CD4-positive, alpha-beta T cell treated with Interleukin-2 at 100 ng/mL for 4 hours (primary cell): ENCODE measurements at places on chromosomes 7 and 10.

DNA sequence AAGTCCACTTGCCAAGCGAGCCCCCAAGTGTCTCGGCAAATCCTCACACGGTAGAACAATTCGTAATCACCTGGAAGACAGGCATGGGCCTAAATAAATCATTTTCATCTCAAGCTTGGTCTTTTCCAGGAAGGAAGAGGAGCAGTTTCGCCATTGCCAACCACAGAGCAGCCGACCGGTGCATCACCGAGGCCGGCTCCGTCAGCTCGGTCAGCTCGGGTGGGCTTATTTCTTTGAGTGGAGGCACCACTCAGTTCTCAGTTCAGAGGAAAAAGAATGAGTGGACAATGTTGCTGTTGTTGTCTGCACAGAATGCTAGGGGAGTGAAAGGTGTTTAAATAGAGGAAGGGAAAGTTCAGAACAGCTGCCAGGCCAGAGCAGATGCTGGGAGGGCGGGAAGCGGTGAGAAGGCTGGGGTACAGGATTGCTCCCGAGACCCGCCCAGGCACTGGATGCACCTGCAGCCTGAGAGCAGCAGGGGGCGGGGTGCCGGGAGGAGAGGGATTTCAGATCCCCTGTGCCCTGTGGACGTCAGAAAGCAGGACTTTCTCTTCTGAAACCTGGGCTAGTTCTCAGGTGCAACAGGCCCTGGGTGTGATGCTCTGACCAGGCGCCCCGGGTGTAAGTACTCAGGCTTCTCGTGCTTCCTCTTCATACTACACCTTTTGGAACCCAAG lies 17.7 kb upstream of the IGFBP3 start:
- no peak for DNase-seq

DNA sequence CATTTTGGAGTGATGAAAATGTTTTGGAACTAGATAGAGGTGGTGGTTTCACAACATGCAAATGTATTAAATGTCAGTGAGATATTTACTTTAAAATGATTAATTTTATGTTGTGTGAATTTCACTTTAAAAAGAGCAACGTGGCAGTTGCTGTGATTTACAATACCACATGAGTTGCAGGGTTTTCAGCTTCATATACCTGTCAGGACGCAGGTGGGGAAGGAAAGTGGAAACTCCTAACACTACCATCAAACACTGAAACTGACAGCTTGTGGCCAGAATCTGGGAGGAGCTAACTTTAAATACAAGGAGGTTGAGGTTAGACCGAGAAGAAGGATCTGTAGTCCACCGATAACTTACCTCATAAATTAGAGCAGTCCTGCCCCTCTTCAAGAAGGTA lies 168.9 kb upstream of the TMEM72 start:
- no peak for DNase-seq

DNA sequence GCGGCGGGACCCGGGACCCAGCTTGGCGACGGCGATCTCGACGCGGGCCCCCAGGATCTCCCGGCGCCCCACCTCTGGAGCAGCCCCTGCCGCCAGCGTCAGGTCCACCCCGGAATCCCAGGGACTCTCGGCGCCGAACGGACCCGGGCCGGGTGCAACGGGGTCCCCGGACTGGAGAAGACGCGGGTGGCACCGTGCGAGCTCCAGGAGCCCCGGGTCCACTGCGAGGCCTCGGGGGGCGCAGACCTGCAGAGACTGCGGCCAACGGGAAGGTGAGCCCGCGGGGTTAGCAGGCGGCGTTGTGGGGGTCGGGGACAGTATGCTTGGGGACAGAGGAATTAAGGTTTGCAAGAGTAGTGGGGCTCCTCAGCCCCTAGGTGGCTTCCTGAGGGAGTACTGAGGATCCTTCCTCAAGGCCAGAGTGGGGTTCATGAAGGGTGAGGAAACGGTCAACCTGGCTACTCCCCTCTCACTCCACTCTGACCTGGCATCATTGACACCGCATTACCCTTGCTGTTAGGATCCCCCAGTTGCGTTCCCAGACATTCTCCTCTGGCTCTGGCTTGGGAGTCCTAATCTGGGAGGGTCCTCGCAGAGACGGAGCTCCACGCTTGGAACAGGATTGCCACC lies 353 bp downstream of the EPHB6 start:
- no peak for DNase-seq

GRCh38 chr7:123352973-123353372 lies 153.2 kb upstream of the SLC13A1 start:
- DNase-seq: no peak

- peak; percentile 52 for DNase-seq
These were observed 65.7 kb downstream of the VWA2 start for GRCh38 chr10:114304571-114305421.

- no peak for DNase-seq
These were observed 23.5 kb downstream of the UPP1 start for GRCh38 chr7:48112401-48113165.

DNA sequence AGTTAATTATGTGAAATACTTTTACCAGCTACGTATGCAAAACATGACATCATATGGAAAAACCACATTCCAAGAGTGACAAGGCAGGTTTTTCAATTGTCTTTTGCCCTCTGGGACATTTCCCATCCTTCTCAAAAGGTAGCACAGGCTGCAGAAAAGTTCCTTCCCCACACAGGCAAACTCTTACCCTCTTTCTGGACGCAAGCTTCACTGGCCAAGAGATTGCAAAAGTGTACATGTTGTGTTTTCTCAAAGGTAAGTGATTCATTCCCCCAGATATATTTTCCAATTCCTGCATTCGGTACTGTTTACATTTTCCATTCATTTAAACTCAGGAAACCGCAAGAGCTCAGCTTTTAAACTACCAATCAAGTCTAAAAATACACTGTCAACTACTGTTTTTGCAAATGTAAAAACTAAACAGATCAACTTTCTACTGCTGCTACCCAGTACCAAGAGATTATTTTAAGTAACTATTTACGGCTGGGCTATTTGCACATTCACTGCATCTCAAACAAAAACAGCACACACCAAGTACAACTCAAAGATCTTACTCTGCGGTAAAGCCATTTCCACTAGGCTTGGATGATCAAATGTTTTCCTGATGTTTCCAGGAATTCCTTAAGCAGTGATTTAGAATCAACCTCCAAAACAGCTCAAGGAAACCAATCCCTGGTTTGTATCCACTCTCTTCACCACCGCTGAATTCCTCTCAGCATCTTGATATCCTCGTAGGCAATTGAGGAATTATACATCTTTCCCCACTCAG lies 233.6 kb upstream of the CCDC6 start:
- no peak for DNase-seq

DNA sequence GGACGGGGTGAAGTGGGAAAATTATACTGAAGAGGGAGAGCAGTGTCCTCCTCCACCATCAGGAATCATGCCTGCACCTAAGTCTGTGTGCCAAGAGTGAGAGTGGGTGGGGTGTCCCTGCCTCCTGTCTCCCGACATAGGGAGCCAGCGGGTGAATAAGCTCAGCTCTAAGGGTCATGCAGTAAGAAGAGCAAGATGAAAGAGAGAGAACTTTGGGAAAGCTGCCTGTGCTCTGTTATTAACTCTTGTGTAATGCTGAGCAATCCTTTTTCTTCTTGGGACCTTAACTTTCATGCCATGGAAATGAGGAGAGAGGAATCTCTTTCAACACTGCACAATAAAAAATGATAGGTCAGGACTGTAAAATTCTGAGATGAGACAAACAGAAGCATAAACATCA lies 7.9 kb upstream of the TCAF1 start:
- no peak for DNase-seq

- no peak for DNase-seq
These were observed 130.4 kb upstream of the GDF10 start for GRCh38 chr10:47169581-47169980.

DNA sequence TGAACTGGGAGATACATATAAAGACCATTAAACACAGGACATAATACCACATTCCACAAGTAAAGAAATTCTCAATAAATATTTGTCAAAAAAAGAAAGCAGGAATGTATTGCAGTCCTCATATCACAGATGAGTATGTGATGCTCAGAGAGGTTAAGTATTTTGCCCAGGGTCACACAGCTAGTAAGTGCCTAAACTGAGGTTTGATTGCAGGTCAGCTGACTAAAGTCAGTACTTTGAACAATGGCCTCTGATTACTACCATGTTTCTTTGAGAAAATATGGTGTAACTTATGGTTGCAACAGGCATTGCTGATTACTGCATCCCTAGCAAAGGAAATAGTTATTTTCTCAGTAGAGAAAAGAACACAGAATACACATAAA lies 267.1 kb downstream of the ELMO1 start:
- no peak for DNase-seq

GRCh38 chr7:50304911-50305582 lies 531 bp downstream of the IKZF1 start:
- DNase-seq: peak; percentile 80

DNA sequence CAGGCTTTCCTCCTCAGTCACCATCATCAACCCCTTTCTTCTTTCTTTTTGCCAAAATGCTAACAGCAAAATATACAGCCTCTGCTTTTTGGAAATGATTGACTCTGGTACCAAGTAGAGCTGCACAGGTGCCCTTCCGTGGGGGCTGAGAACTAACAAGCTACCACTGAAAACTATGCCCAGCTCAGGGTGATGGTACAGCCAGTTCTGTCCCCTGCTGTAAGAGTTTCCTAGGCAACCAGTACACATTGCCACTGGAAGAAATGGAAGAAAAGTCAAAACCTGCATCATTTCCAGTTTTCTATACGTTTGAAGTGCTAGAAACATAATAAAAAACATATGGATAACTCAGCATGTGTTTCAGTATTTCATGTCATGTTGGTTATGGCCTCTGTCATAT lies 297.5 kb downstream of the PRKG1 start:
- DNase-seq: no peak

GRCh38 chr10:98880971-98881370 lies 354.7 kb downstream of the HPSE2 start:
- DNase-seq: no peak

DNA sequence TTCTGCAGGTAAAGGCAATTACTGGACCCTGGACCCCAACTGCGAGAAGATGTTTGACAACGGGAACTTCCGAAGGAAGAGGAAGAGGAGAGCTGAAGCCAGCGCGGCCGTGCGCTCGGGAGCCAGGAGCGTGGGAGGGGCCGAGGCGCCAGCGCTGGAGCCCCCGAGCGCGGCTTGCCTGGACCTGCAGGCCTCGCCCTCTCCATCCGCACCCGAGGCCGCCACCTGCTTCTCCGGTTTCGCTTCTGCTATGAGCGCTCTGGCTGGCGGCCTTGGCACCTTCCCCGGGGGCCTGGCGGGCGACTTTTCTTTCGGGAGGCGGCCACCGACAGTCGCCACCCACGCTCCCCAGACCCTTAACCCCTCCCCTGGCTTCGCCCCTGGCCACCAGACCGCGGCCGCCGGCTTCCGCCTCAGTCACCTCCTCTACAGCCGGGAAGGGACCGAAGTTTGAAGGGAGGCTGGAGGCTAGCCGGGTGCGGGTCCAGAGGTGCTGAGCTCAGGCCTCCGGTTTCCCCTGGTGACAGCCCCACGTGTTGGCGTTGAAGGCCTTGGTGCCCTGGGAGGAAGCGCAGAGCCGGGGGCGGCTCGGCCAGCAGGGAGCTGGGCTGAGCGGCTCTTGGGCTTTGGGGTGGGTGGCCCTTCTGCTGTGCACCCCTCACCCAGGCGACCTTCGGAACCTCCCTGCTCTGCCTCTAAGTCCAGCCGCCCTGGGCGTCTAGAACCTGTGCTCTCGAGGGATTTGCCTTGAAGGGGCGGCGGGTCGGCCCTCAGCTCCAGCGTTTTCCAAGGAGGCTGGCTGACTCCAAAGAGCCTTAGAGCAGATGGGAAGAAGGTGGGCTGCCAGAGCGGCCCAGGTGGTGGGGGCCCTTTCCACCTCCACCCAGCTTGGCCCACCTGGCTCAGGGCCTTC lies 1.8 kb downstream of the FOXI2 start:
- no peak for DNase-seq

DNA sequence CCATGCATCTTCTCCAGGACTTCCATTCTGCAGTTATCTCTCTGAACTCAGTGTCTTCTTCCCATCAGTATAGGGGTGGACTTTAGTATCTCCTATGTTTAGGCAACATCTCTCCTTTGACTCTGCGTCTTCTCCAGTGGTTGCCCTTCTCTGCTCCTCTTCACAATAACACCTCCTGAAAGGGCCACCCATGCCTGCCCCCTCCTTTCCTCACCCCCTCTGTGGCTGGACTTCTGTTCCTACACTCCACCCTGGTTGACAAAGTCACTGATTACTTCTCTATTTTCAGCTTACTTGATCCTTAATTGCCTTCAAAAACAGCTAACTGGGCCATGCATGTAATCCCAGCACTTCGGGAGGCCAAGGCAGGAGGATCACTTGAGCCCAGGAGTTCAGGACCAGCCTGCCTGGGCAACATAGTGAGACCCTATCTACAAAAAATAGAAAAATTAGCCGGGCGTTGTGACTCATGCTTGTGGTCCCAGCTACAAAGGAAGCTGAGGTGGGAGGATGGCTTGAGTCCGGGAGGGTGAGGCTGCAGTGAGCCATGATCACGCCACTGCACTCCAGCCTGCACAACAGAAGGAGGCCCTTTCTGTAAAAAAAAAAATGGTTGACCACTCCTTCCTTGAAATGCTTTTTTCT lies 13.7 kb downstream of the SRGN start:
- DNase-seq: peak; percentile 42

DNA sequence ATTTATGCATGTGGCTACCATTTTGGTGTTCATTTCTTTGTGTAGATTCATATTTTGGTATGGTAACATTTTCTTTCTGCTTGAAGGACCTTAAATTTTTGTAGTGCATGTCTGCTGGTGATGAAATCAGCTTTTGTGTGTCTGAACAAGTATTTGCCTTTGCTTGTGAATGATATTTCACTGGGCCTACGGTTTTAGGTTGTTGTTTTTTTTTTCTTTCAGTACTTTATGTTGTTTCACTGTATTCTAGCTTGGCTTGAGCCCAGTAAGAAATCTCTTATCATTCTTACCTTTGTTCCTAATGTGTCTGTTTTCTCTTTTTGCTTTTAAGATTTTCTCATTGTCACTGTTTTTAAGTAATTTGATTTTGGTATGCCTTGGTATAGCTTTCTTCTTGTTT lies 31.9 kb downstream of the SAMD8 start:
- no peak for DNase-seq

GRCh38 chr10:59907918-59908807 lies 1.8 kb upstream of the CCDC6 start:
- peak; percentile 66 for DNase-seq

DNA sequence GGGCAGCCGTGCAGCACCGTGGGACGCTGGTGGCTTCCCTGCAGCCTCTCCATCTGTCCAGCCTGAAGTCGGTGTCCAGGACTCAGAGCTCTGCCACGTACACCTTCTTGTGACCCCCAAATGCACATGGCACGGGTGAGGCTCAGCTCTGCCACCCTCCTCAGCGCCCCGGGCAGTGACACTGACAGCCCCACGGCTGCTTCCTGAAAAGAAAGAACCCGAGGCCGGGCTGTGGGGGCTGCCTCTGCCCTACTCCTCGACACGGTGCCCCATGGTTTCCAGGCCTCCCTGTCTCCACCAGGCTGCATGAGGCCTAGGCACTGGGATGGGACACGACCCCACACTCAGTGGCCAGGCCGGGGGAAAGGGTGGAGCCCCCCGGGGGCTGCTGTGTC lies 13.7 kb downstream of the ADGRA1 start:
- no peak for DNase-seq

DNA sequence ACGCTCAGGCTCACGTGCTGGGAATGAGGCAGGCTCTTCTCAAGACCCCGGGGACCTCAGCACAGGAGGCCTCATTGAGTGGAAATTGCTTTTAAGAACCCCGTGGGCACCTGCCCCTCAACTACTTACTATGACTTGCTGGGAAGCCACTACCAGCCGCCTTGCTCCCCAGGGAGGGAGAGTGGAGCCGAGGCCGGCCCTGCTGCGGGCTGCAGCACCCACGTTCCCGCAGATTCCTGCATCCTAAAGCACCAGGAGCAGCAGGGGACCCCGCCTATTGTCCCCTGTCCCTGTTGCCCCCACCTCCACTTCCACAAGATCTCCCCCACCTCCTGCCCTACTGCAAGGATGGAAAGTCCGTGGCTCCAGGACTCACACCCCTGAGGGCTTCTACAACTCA lies 541.6 kb upstream of the PFKP start:
- no peak for DNase-seq
